Psoas muscle (tissue), 8 donors: ENCODE measurements at places on chromosomes 3 and 15. TPM values are rescaled to one million over a fixed set of nuclear protein-coding genes. Genes with fewer than 3 reads are reported as not detected.

Gene SEMA6D
- 3.5 TPM for total RNA-seq

Gene CPEB1
- total RNA-seq: 0.59 TPM

Gene BCL2A1
- total RNA-seq: not detected

Gene SERPINI2
- 0.32 TPM for total RNA-seq

Gene SYNPR
- not detected for total RNA-seq

Gene TEX55
- not detected for total RNA-seq

Gene IL17RE
- 0.84 TPM for total RNA-seq

Gene CHRNA5
- 4.4 TPM for total RNA-seq

Gene CLRN1
- not detected for total RNA-seq

Gene AP3B2
- total RNA-seq: 0.27 TPM

Gene TRAK1
- 94.8 TPM for total RNA-seq
